ENCODE measurements at places on chromosomes 12 and 14.
A peak's percentile ranks its signal among the peaks of the same experiment; 100 is the strongest.

GRCh38 chr12:132685400-132685799, 1.7 kb downstream of the POLE start:
- DNase-seq, result no peak

GRCh38 chr14:79557309-79557708, 654.0 kb downstream of the DIO2 start:
- DNase-seq, result no peak

DNA sequence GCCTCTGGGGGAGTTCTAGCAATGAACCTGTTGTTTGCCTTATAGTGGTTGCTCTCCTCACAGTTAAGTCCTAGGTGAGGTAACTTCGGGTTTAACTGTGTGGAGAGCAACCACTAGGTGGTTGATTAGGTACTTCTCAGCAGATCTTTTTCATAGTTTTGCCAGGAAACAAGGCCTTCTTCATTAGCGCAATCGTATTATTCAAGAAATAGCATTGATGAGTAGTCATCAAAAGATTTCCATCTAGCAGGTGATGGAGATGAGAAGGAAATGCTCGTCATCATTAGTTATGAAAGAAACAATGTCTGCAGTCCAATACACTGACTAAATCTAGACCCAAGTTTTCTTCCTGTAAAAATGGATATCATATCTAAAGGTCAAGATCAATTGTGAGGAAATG, 923.3 kb downstream of the AACS start:
- DNase-seq, result no peak

- DNase-seq, result no peak
Measured at GRCh38 chr14:59132796-59133494, 55.5 kb upstream of the DAAM1 start.

GRCh38 chr14:57833323-57833722, 32.6 kb downstream of the SLC35F4 start:
- DNase-seq, result no peak

DNA sequence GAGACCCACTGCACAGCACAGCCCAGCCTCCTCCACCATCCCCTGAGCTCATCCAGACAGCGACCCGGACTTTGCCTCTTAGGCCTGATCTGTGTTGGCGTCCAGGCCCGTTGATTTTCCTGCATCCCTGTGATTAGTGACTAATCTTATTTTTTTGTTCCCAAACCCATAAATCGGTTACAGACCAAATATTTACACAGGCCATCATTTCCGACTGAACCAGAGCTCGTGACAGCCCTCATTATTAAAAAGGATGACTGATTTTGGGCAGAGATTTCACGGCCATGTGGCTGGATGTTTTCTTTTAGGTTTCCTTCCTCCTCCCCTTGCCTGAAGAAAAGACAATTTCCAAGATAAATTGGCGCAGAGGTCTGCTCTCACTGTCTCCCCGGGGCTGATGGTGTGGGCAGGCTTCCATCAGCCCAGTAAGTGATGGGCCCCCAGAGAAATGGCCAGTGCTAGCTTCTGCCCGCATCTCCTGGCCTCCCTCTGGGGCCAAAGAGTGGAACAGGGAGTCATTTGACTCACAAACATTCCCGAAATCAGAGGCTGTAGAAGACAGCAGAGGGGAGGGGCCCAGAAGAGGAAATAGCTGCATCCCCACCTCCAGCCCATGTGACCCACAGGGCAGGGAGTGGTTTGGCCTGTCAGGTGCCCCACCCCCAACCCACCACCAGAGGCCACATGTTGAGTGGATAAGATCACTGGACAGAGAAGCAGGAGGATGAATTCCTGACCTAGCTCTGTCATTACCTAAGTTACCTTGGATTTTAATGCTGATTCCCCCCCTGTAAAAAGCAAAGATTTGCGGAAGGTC, 283.5 kb downstream of the KSR2 start:
- DNase-seq, result no peak

- DNase-seq, result peak; percentile 85
Measured at GRCh38 chr12:56160193-56160763, 2.1 kb downstream of the MYL6 start.

GRCh38 chr14:53744857-53745256, 211.8 kb downstream of the BMP4 start:
- DNase-seq, result no peak

DNA sequence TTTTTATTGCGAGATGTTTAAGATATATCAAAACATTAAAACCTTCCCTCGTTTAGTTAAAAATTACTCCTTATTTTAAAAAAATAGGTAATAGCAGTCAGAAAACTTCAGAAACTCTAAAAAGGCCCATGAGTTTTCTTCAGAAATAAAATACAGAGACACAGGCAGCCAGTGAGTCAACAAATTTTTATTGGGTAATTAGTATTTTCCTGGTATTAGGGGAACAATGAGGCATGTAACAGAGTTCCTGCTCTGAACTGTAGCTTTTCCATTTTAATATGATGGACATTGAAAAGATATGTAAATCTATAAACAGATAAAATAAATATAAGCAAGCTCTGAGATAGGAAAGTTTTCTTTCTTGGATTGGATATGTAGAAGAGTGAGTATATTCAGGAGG, 399 bp upstream of the ZNF705A start:
- no peak for DNase-seq

- DNase-seq, result no peak
Measured at GRCh38 chr12:120783197-120783596, 57.6 kb downstream of the ACADS start.

DNA sequence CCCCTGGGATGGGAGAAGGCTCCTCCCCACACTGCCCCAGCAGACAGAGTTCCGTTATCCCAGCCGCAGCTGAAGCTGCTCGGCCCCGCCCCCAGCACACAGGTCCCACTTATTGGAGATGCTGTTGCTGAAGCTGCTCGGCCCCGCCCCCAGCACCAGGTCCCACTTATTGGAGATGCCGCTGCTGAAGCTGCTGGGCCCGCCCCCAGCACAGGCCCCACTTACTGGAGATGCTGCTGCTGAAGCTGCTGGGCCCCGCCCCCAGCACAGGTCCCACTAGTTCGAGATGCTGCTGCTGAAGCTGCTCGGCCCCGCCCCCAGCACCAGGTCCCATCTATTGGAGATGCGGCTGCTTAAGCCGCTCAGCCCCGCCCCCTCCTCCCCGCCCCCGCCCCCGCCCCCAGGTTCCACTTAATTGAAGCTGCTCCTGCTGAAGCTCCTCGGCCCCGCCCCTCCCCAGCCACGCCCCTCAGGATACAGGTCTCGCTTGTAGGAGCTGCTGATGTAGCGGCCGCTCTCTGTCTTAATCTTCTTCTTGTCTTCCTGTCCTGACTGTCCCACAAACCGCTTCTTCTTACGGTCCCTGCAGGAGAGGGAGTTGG, 12.0 kb downstream of the CFAP73 start:
- no peak for DNase-seq

DNA sequence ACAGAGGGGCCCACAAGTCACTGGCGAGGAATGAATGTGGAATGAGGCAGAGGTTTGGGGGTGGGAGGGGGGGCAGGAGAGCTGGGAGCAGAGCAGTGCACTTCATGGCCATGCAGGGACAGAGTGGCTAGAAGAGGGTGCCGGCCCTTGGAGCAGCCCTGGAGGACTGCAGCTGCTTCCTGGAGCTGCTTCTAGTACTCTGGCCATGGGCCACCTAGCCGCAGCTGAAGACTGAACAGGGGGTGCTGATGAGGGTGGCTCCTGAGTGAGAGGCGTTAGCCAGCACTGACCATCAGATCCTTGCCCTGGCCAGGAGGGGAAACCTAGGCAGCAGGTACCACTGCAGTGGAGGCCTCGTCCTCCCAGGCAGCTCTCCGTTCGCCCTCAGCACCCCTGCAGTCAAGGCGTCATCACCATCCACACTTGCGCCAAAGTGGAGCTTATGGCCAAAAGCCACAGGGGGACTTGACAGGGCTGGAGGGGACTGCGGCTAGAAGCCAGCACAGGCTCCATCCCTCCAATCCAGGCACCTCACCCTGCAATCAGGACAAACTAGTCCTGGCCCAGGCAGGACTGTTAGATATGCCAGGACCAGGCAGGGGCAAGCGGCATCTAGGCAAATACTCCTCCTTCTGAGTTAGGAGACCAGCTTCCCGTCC, 16.4 kb downstream of the OTUB2 start:
- DNase-seq, result no peak

DNA sequence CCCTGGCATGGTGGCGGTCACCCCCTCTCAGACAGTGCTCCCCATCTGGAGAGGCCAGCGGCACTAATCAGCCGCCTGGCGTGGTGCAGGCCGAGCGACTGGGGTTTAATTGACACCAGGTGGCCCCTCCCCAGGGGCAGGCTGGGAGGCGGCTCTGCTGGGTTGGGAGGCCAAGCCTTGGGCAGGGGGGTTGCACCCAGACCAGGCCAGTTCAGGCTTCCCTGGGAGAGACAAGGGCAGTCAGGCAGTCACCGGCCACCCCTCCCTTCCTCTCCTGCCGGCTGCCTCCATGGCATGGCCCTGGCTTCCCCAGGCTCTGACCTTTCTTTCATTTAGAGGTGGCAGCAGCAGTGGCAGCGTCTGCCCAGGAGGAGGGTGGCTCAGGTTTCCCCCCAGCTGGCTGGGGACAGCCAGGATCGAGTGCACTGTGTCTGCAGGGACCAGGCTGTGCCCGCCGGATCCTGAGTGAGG, 78.1 kb upstream of the NOS1 start:
- DNase-seq, result no peak

DNA sequence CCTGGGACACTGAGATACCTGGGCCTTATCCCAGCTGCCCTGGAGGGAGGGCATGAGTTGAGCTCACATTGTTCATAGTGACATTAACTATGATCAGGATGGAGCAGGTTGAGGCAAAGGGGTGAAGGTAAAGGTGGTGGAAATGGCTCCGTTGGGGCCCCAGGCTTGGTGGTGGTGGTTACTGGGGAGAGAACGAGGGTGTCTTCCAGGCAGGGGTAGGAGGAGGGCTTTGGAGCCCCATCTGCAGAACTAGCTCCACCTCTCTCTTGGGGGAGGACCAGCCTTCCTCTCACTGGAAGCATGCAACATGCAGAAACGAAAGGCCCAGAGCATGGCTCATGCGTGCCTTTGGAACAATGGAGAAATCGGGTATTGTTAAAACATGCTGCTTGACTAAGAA, 217.0 kb downstream of the SLC41A2 start:
- no peak for DNase-seq

DNA sequence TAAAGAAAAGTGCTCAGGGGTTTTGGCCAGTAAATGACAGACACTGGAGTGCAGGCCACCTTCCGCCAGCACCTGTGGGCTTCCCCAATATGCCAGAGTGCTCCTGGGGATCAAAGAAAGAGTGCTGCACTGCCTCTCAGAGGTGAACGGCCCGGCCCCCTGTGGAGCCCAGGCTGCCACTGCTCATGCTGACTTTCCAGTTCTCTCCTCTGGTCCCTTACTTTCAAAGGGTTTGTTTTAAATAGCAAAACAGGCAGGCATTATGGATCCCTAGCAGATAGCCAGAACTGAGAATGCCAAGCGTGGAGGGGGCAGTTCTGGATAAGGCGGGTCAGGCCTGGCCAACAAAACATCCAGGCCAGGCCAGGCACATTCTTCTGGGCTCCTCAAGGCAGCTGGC, 59.6 kb downstream of the MDM2 start:
- DNase-seq, result no peak

GRCh38 chr14:104363891-104364760, 215.4 kb upstream of the C14orf180 start:
- no peak for DNase-seq

DNA sequence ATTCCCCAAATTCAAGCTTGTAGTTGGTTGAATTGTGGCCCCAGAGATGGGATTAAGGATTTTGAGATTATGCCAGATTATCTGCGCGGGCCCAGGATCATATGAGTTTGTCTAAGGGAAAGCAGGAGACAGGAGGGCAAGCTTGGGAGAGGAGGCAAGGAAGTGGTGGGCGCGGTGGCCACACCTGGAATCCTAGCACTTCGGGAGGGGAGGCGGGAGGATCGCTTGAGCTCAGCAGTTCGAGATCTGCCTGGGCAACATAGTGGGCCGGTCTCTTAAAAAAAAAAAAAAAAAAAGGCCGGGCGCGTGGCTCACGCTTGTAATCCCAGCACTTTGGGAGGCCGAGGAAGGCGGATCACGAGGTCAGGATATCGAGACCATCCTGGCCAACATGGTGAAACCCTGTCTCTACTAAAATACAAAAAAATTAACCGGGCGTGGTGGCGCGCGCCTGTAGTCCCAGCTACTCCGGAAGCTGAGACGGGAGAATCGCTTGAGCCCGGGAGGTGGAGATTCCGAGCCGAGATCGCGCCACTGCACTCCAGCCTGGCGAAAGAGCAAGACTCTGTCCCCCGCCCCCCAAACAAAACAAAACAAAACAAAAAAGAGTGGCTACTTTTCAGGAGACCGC, 881 bp upstream of the PUS1 start:
- no peak for DNase-seq

- DNase-seq, result no peak
Measured at GRCh38 chr14:66498311-66498710, 9.6 kb upstream of the GPHN start.

GRCh38 chr12:96250119-96250685, 56.0 kb downstream of the ELK3 start:
- DNase-seq, result no peak

DNA sequence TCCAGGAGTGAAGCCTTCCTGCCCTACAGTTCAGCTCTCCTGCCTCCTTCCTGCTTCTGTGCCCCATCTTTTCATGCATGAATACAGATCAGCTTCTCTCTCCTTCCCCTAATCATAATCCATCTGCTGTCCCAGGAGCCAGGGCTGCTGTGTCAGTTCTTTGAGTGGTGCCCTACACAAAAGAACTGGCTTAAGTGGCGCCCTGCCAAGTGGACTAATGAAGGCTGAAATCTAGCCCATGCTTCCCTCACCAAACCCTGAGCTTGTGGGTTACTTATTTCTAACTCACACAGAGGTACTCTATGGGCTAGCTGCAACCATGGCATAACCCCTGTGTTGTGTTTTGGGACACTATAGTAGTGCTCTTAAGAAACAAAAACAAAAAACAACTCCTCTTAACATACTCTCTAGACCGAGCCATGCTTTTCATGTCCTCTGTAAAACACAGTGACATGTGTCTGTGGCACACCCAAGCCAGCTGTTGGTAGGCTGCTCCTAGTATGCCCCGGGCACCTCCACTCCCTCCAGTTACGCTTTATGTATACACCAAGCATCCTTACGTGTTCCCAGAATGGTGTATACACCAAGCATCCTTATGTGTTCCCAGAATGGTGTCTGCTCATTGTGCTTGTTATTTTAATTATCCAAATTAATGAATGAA, 19.3 kb upstream of the ETV6 start:
- DNase-seq, result no peak

DNA sequence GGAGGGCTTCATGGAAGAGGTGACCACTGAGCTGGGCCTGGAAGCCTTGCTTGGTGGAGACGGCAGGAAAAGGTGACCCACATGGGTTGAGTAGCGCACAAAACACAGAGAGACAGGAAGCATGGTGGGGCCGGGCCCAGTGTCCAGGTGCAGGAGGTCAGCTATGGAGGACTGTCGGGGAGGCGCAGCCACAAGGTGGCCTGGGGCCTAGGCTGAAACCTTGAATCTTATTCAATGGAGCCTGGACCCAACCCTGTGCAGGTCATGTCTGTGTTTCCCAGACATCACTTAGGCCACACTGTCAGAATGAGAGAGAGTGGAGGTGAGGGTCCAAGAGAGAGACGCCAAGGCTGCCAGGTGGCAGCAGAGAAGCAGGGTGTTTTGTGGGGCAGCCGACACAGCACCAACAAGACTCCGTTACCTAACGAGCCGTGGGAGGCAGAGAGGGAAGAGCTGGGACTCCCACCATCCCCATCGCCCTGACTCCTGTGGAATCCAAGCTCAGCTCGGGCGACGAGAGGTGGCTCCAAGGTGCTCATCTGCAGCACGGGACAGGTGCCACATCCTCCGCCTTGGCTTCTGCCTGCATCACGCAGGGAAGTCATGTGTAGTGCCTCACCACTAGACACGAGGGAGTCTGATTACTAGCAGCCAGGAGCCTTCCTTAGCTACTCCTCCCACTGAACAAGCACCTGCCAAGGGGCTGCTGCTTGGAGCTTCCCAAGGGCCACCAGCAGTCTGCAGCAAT, 38.7 kb downstream of the DEGS2 start:
- no peak for DNase-seq

Measured in CD4-positive, alpha-beta memory T cell (primary cell).